ENCODE measurements at places on chromosomes 12 and 14. TPM values are rescaled to one million over a fixed set of nuclear protein-coding genes. Genes with fewer than 3 reads are reported as not detected.

ANG gene
- 2.8 TPM for total RNA-seq

SLC6A12 gene
- 23.4 TPM for total RNA-seq

OR11G2 gene
- not detected for total RNA-seq

ANAPC5 gene
- total RNA-seq, result 139 TPM

KLRG1 gene
- 1.1 TPM for total RNA-seq

ARHGAP9 gene
- 3.2 TPM for total RNA-seq

TSPAN8 gene
- total RNA-seq, result 7.7 TPM

FBXL14 gene
- total RNA-seq, result 30.9 TPM

GRCh38 chr14:57371013-57371412, 19.4 kb upstream of the NAA30 start:
- no peak for DNase-seq

DNA sequence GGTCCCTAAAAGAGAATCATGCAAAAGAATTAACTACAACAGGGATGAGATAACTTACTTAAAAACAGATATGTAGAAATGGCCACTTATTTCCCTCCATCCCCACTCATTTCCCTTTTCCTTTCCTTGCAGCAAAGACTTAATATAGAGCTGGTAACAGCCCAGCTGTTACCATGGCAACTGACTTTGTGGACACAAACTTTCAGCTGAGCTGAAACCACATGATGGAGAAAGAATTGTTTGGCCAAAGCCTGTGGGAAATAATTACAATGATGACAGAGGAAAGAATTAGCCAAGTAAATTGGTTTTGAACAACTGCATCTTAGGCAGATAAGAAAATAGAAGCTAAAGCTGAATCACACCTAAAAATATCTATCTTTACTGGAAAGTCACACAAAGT, 364.9 kb downstream of the GALC start:
- peak; percentile 57 for DNase-seq

DNA sequence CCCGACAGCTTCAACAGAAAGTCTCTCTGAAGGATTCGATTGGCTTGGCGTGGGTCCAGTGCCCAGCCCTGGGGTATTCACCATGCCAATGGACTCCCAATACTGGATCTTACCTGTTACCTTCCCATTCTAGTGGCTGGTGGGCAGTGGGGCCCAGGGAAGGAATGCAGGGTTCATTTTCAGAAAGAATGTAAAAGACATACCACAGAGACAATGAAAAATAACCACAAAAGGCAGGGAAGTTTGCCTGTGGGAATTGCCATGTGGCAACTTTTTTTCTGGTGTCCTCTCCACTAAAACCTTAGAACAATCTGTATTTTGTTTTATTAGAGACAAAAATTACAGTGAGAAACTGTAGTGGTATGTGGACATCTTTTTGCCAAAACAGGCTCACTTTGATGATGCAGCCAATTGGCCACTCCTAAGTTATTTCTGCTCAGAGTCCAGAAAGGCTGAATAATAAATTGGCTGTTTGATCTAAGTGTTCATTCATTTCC, 55.2 kb downstream of the PTGER2 start:
- DNase-seq, result no peak

- no peak for DNase-seq
Measured at GRCh38 chr12:45737638-45738037, 8.1 kb downstream of the ARID2 start.

- DNase-seq, result no peak
Measured at GRCh38 chr12:132124766-132125425, 19.2 kb downstream of the DDX51 start.

GRCh38 chr14:61174441-61174891, 106.7 kb downstream of the TMEM30B start:
- DNase-seq, result no peak

- DNase-seq, result no peak
Measured at GRCh38 chr12:1591034-1591433, 3.3 kb downstream of the FBXL14 start.

DNA sequence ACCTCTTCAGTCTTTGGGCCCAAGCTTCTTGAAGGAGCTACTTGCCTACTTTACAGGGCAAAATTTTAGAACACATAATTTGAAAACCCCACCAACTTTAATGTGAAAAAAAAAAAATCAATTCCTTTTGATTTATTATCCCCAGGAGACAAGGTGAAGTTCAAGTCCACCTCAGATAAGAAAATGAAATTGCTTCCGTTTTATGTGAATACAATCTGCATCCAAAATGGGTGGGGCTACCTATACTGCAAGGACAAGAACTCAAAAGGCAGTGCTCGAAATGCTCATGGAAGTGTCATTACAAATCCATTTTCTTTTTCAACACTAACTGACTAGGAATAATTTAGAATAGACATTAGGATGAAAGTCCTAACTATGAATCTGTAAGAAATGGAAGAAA, 45.7 kb downstream of the SSPN start:
- DNase-seq, result no peak

DNA sequence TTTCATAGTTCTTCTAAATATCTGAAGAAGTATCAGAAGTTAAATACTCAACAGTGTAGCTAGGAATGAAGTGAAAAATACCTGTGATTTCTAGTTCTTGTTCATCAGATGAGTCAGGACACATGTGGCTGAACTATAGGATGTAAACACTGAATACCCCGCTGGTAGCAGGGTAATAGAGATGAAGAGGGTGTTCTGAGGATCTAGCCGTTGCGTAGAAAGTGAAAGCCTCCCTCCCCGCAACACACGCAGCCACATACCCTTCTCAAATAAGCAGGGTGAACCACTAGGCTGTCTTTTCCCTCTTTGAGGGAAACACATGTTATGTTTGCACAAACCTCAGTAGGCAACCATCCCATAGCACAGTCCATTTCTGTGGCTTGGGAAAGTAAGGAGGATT, 16.4 kb upstream of the RNASE12 start:
- no peak for DNase-seq

DNA sequence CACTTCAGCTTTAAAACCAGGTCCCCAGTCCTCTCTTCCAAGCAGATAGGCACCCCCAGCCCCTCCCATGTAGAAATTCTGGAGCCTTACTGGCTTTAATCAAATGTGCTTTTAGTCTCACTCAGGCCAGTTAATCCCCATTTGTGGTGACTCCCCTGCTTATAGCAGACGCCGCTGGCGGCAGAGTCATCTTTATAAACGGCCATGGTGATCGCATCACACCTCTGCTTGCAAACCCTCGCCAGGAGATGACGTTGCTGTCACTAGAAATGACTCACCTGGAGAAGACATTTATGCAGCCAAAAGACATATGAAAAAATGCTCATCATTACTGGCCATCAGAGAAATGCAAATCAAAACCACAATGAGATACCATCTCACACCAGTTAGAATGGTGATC, 369.3 kb downstream of the VRK1 start:
- DNase-seq, result no peak

DNA sequence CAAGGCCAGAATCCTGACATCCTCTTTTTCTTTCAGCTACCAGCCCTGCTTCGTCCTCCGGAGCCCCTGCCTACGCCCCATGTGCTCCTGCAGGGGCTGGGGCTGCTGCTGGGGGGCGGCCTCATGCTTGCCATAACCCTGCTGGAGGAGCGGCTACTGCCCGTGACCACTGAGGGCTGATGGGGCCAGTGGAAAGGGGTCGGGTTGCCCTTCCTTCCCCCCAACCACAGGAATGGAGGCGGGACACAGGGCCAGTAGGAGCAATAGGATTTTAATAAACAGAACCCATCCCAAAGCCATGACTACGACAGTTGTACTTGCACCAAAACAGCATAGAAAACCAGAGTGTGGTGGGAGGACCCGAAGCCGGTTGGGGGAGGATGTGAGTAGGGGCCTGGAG, 7.7 kb downstream of the SLC39A5 start:
- DNase-seq, result no peak

GRCh38 chr12:38669530-38669929, 235.9 kb downstream of the CPNE8 start:
- DNase-seq, result no peak

DNA sequence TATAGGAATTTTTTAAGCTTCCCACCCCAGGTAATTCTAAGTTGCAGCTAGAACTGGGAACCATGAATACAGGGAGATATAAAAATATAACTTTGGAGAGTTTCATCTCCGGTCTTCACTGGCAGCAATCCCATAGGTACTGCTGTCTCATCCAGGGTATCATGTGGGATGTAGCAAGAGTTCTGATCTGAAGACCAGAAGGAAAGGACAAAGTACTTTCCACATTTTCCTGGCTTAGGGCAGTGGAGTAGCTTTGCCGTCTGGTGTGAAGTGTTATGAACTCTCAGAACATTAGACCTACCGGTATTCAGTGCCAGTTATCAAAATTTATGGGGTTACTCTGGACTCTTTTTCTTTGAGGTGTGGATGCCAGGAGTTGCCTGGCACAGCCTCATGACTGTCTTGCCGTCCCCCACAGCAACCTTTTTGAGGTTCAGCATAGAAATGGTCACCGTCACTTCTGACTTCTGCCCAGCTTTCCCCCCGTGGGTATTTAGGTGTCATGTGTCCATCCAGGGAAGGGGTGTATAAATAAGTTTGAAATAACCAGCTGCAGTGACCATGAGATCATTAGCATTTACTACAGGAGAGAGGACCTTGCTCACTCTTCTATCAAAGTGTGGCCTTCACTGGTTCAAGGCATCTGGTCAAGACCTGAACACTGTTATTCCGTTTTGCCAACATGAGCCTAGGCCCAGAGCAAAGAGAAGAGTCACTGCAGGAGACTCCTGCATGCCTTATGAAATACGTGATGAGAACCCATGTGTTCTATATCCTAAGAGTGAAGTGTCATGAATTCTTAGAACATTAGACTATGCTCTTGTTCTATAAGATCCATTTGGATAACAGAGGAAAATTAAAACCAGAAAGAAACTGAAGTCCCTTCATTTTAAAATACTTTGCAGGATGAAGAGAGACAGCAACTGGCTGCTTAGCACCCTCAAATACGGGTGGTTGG, 22.2 kb downstream of the TMEM233 start:
- DNase-seq, result no peak
